ENCODE measurements at places on chromosomes 12 and 14.

- DNase-seq, result no peak
Observed at GRCh38 chr14:67987606-67988005, 168.0 kb downstream of the RAD51B start.

- no peak for DNase-seq
Observed at GRCh38 chr14:71588028-71588427, 344.2 kb upstream of the RGS6 start.

GRCh38 chr12:14959463-14959862, 1.9 kb downstream of the ARHGDIB start:
- no peak for DNase-seq

- DNase-seq, result peak; percentile 68
Observed at GRCh38 chr12:79344855-79345847, 345.6 kb downstream of the PAWR start.

DNA sequence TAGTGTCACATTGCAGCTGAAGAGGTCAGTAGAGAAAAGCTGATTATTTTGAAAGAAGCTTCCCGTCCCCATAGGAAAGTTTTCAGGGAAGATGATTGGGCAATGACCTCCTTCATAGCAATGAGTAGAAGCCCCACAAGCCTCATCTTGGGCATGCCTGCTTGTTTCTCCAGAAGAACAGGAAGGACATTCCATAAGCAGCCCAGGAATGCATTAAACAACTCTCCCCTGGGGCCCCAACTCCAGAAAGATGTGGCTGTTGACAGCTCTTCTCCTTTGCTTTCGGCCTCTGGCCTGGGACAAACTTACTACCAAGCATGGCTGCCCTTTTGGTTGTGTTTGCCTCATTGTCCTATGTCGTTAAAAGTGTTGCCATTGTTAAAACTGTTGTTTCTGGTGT, 5.7 kb upstream of the VDR start:
- DNase-seq, result no peak

All from RPMI8226 (cell line).